H1 (cell line): ENCODE measurements at places on chromosomes 5 and 9. TPM values are rescaled to one million over a fixed set of nuclear protein-coding genes. Genes with fewer than 3 reads are reported as not detected.

CARD9 gene
- total RNA-seq, result 0.88 and 1.1 TPM in 2 replicates

DNA sequence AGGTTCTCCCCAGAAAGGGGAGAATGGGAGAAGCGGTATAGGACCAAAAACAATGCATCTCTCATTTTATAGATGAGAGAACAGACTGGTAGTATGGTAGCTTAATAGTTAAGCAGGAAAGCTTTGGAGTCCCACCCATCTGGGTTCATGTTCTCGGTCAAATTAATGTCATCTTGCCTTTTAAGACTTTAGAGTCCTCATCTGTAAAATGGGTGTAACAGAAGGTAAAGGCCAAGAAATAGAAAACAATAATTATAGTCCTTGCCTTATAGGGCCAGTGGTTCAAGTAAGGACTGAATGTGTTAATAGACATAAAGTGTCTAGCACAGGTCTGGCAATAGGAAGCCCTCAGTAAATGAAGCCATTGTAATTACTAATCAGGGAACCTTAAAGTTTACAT is 16.4 kb downstream of the SMIM3 start:
- H3K36me3 ChIP-seq, result no peaks in the 10 kb centered on the region
- no peak overlapping the region for H3K4me3 ChIP-seq
- H3K4me1 ChIP-seq, result no peaks in the 10 kb centered on the region
- no peak for DNase-seq
- H3K27me3 ChIP-seq, result no peaks in the 10 kb centered on the region

GRCh38 chr5:144236499-144236898 is 65.8 kb downstream of the KCTD16 start:
- H3K27ac ChIP-seq, result no peak overlapping the region
- H3K4me1 ChIP-seq, result no peaks in the 10 kb centered on the region
- H3K4me3 ChIP-seq, result no peak overlapping the region
- no peaks in the 10 kb centered on the region for H3K36me3 ChIP-seq

HACD4 gene
- 0.61 and 0.86 TPM in 2 replicates for total RNA-seq

FOXD4L3 gene
- total RNA-seq, result 0.15 TPM in 1 of 2 replicates, not detected in the other
